ENCODE measurements at places on chromosomes 5 and 9.

DNA sequence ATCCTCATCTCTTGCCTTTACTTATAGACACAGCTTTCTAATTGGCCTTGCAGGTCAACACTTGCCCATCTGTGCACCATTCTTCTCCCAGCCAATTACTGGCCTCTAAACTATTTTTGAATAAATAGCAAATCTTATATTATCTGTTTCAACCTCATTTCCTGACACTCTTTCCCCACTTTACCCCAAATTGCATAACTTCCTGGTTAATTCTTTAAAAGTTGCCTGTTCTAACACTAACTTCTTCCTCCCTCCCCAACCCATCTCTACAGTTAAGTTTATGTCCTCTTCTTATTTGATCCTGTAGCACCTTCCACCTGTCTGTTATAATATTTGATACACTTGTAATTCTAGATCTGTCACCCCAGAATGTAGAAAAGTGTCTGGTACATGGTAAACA, 372.1 kb downstream of the PDE4D start:
- no peak for DNase-seq

- no peak for DNase-seq
Observed at GRCh38 chr5:169991115-169991869, 11.0 kb upstream of the INSYN2B start.

GRCh38 chr9:10855847-10856246, 243.0 kb upstream of the PTPRD start:
- DNase-seq, result no peak

GRCh38 chr9:37421914-37422288, 595 bp upstream of the GRHPR start:
- no peak for DNase-seq

- no peak for DNase-seq
Observed at GRCh38 chr5:171849585-171850323, 64.1 kb downstream of the SMIM23 start.

- no peak for DNase-seq
Observed at GRCh38 chr5:135671052-135671705, 92.4 kb upstream of the CXCL14 start.

GRCh38 chr5:50759526-50760270, 93.3 kb downstream of the PARP8 start:
- no peak for DNase-seq

- no peak for DNase-seq
Observed at GRCh38 chr5:38837416-38837815, 8.4 kb upstream of the OSMR start.

DNA sequence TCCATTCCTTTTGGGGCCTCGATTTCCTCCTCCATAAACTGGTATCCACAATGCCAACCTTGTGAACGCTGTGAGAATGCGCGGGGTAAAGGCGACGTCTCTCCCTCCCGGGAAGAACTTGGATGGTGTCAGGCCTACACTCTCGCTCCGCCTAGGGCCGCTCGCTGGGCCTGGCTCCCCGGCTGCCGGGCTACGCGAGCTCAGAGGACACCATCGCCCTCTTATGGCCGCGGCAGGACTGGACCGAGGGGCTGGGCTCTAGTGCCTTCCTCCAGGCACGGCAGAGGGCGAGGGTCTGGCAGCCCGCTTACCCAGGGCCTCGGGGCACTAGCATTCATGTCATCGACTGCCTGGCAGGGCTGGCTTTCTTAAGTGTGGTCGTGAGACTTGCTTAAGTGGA, 1.3 kb upstream of the EXOSC2 start:
- DNase-seq, result no peak

GRCh38 chr9:10396615-10397014, 216.2 kb downstream of the PTPRD start:
- DNase-seq, result no peak

- no peak for DNase-seq
Observed at GRCh38 chr5:161757223-161757622, 71.7 kb downstream of the GABRA6 start.

DNA sequence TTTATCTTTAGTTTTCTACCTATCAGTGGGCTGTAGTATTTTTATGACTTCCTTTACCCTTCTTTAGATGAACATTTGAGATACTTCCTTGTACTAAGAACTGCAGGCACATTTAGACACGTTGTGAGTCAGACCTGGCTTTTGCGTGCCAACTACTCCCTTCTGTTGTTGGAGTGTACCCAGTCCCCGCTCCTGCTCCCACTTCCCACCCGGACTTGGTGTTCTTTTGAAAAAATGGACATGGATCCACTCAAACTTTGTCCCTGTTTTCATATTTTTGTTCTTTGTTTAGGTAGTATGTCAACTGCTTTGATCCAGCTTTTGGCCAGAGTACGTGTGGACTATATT, 60.7 kb downstream of the PARP8 start:
- no peak for DNase-seq

GRCh38 chr9:87445646-87446045, 52.0 kb upstream of the DAPK1 start:
- DNase-seq, result no peak

GRCh38 chr9:87515006-87515405, 17.3 kb downstream of the DAPK1 start:
- DNase-seq, result no peak

DNA sequence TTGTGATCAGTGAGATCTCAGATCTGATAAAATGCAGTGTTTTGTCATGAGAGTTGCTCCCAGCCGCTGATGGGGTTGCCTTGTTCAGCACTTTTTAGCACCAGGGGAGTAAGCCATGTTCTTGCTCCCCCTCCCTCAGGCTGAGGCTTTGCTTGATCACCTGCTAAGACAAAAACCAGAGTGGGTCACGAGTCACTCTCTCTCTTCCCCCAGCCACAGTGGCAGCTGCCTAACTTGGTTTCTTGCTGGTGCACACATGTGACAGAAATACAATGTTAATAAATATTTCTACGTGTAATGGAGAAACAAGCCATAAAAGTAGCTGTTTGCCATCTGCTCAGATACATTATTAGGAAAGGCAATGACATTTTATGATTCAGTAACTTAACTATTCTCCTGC, 212.4 kb upstream of the DMRT1 start:
- no peak for DNase-seq

DNA sequence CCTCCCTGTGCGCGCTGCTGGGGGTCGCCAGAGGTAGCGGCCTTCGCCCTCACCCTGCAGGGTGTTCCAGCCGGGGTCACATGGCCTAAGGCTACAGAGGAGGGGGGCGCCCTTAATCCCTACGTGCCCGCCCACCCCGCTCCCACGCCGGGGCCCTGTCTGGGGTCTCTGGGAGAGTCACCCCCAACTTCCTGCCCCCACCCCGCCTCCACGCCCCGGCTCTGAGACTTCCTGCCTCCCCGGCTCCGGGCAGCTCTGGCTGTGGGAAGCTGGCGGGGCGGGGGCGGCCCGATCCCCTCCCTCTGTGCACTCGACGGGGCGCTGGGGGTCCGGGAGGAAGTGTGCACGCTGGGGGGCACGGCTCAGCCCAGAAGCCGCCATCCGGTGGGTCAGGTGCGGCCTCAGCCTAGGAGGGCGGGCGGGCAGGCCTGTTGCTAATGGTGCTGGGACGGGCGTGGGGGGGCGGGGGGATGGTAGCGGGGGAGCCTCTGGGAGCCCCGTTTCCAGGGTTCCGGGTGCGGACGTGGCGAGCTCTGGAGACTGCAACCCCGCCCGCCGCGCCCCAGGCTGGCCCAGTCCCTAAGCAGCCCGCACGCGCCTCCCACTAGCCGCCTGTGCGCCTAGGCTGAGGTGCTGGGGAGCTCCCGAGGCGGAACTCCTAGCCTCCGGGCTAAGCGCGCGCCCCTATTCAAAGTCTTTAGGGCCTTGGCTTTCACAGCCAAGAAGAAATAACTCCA, 61.6 kb downstream of the CXXC5 start:
- DNase-seq, result peak; percentile 20

- DNase-seq, result no peak
Observed at GRCh38 chr5:154898210-154898609, 39.8 kb downstream of the CNOT8 start.

GRCh38 chr9:76996700-76997099, 22.8 kb upstream of the FOXB2 start:
- DNase-seq, result no peak

GRCh38 chr5:173412566-173412965, 84.4 kb upstream of the STC2 start:
- no peak for DNase-seq

- DNase-seq, result no peak
Observed at GRCh38 chr9:105447386-105447813, 434 bp upstream of the FSD1L start.

GRCh38 chr5:58334035-58334434, 125.9 kb downstream of the PLK2 start:
- DNase-seq, result no peak

GRCh38 chr5:130978475-130978874, 186.6 kb downstream of the HINT1 start:
- DNase-seq, result no peak

- no peak for DNase-seq
Observed at GRCh38 chr9:137720571-137721110, 101.8 kb downstream of the EHMT1 start.

DNA sequence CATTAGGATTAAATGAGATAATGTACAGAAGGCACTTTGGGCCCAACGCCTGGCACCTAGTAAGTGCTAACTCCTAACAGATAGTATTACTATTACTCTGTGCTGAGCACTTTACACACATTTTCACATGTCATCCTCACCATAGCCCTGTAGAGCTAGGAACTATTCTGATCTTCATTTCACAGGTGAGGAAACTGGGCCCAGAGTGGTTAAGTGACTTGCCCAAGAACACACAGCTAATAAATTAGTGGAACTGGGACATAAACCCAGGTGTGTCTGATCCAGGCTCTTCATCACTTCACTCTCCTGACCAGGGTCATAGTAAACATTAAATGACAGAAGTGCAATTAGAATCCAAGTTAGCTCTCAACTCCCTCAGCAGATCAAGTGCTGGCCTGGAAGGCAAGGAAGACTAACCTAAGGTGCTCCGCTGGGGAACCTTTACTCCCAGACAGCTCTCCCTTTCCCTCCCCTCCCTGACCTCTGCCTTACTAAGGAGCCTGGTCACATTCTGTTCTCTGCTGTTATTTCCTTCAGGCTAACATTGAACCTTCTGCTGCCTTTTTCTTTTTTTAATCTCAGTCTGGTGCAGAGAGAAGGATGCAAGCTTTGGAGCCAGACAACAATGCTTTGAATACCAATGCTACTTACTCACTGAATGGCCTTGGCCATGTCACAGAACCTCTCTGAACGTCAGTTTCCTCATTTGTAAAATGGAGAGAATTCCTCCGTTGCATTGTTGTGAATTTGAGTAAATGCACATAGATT, 4.1 kb upstream of the ADRA1B start:
- no peak for DNase-seq

GRCh38 chr5:157431544-157432200, 28.3 kb upstream of the NIPAL4 start:
- peak; percentile 50 for DNase-seq

DNA sequence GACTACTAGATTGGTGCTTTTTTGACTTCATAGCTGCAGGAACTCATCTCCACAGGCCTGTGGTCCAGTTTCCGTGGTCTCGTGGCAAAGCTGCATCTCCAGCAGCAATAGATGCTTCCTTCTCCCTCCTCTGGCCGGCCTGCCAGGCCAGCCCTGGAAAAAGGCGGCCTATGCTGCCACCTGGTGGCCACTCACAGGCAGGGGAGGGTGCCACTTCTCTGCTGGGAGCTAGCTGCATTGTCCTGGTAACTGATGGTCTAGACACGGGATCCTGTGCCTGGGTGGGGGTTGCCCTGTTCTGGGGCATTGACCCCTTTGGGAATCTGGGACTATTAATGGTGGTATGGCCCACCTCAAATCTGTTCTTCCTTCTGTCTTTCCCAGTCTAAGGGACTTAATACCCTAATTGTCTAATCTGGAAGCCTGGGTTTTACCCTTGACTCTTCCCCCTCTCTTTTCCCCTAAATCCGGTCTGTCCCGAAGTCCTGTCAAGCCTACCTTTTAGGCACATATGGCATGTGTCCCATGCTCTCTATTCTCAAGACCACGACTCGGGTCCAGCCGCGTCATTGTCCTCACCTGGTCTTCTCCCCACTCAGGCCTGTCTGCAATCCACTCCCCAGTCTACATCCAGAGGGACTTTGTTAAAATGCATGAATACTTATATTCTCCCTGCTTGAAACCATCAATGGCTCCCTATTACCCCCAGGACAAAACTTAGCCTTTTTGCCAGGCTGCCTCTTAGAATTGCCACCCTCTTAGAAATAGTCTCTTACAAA, 20.1 kb upstream of the PTGS1 start:
- DNase-seq, result peak; percentile 62

GRCh38 chr5:176725521-176726280, 78.4 kb downstream of the TSPAN17 start:
- no peak for DNase-seq

DNA sequence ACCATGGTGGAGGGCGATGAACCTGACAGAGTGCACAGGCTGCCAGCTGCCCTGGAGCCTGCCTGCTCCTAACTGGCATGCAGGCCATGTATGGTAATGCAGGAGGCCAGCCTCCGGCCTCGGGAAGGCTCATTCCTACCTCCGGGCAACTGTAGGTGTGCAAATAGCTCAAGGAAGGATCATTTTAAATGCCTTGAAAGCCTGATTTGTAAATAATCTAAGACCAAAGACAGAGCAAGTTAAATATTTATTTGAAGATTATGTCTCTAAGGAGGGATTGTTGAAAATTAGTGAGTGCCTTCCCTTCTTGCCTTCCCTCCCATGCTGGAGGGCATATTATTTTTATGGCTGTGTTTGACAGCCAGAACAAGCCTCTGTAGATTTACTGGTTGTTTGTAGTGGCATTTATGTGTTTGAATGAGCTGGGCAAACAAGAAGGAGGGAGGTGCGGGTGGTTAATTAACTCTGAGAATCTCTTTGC, 285.7 kb upstream of the TUT7 start:
- DNase-seq, result no peak

DNA sequence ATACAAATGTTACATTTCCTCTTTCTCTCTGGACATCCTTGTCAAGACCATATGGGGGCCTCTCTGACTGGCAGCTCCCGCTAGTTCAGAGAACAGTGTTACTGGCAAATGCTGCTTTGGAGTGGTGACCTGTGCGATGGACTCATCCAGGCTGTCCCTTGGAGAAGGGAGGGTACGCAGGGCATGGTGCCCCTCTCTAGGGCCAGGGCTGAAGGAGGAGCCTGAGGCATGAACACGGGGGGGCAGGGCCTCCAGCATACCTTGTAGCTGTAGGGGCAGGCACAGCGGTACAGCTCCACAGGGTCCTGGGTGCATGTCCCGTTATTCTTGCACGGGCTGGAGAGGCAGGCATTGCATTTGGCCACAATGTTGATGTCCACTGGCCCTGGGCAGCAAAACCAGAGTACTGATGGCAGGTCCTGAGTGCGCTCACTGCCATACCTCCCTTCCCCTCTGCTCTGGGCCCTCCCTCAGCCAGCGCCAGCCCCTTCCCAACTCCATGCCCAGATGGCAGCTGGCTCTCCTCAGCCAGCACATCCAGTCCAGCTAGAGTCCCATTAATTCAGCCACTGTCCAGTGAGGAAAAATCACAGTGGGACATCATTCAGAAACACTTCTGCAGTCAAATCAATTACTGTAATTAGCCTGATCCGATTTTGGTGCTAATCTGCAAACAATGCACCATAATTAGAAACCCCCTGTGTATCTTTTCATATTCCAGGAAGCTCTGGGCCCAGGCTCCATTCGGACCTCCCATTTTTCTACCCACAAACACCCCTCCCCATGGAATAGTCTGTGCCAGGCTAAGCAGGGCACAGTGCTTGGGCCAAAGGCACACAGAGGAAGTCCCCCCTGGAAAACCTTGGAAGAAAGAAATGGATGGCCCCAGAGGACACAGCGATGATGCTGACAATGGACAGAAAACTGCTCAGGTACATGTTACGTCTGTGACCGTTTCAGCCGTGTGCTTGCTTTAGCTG, 128.8 kb upstream of the PANK3 start:
- no peak for DNase-seq
